Left cardiac atrium (tissue), 4 donors: ENCODE measurements at places on chromosomes 2 and 18.

DNA sequence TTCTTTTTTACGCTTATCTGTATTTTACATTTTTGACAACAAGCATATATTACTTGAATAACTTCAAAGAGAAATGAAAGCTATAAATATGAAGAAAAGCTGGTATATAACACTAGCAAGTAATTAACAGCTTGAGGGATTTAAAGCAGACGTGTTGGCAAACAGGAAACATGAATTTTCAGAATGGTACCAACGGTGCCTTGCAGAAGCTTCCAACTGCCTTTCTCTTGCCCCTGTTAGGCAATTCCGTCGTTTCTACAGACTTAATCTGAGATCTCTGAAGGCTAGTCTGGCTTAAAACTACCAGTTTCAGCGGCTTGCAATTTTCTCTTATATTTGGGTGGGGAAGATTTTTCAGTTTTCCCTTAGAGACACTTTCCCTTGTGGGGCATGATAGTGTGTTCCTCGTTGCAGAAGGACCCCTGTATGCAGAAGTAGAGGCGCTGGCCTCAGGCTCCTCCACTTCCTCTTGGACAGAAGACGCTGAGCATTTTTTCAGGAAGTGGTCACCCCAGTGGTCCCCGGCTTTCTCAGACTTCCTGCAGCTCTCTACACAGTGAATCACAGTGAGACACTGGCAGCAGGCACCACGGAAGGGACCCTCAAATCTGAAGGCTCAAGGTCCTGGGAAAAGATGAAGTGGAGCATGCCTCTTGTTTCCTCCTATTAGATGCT lies 56.2 kb upstream of the SLC16A14 start:
- peak; percentile 35 for DNase-seq

DNA sequence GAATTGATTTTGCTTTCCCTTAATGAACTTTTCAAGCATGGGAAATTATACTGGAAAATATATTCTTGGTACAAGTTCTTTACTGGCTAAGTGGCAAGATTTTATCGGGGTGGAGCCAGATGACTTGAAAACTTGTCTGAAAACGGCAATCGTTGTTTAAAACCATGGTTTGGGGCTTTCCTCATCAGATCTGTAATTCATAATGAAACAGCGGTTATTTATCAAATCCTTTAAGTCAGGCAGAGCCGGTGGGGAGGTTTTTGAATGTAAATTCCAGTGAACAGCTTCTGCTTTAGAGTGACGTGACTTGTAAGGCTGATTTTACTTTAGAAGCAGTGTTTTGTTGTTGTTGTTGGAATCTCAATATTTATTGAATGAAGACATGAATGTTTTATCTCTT lies 2.6 kb downstream of the SEC11C start:
- no peak for DNase-seq

- DNase-seq, result no peak
These were observed 120.8 kb upstream of the STK17B start for GRCh38 chr2:196291873-196292800.

- DNase-seq, result no peak
These were observed 53.0 kb downstream of the GRB14 start for GRCh38 chr2:164568317-164568716.

DNA sequence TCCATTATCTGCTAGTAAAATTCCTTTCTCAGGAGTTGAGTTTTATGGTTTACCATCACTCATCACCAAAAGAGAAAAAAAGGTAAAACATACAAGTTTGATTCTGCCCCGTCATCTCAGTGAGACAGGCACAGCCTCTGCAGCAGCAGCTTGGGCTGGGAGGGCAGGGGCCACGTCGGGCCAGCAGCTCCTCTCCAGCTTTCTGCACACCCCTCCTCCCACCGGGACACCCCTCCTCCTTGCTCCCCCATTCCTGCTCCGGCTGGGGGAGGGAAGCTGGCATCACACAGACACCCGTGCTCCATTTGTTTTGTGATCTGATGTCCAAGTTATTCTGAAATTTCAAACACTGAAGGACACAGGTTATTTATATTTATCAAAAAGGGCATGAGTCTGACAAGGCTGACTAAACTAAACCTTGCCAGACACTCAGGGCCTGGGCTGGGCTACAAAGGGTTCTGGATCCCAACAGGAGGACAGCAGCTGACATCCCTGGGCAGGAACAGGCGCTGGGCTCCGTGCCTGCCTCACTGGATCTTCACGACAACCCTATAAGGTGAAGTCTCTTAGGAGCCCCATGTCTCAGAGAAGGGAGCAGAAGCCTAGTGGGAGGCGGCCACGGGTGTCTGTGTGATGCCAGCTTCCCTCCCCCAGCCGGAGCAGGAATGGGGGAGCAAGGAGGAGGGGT lies 71.4 kb downstream of the HDAC4 start:
- DNase-seq, result peak; percentile 62

DNA sequence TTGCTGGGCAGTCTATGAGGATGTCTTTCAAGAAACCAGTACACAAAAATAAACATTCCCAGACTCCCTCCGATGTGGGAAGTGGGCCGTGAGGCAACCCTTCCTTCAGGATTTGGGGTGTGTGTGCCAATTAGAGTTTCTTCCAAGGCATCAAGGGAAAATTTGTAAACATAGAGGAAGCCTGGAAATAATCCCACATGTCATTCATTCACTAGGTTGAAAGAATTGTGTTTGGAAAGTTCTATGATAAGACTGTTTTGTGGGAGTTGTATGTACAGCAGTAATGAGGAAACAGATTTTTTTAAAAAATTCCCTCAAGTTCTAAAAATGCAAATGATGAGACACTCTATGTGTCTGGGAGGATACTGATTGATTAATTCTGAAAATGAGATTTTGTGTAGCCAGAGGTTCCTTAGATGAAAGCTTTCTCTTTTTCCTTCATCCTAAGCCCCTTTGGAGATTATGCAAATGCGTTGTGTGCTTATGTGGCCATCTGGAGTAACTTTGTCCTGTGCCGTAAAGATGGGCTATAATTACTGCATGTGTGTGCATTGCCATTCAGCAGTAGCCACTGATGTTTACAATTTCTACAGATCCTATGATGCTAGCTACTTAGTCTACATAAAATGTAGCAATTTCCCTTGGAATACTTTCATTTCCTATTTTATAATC lies 107.8 kb upstream of the TPO start:
- DNase-seq, result no peak

- no peak for DNase-seq
These were observed 93.1 kb downstream of the PIK3C3 start for GRCh38 chr18:42048158-42048557.

DNA sequence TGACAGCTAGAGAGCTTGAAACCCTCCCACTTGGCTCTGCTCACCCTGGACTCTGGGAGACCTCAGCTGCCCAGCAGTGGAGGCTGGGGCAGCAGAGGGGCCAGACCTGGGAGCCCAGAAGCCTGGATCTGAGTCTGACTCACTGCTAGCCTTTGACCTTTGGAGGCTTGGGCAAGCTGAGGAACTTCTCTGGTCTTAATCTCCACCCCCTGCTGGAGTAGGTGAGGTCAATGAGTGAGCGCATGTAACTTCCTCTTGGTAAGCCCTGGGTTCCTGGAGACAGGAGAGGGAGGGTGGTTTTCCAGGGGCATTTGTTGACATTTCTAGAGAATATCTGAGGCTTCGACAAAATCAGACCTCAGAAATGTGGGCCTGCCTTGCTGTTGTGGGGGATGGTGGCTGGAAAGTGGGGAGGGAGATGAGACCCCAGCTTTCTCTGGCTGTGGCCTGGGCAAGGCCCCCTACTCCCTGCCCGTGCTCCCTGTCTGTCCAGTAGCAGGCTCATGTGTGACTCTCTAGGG lies 73.0 kb upstream of the YWHAQ start:
- no peak for DNase-seq

DNA sequence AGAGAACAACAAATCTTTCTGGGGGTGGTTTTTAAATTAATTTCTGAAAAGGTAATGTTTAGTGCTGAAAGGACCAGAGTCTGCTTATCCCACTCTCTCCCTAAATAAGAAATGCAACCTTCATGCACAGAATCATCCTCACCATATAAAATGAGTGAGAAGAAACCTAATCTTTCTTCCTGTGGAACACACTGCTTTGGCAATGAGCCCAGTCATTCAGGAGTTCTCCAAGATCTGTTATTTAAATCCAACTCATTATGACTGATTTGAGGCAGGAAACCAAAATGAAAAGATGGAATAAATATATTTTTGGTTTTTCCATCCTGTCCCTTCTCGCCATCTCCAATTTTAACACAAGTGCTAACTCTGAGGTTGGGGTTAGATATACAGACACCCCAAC lies 228.3 kb downstream of the SRBD1 start:
- no peak for DNase-seq

GRCh38 chr2:230664128-230664527 lies 48.5 kb upstream of the CAB39 start:
- DNase-seq, result no peak
